ENCODE measurements at places on chromosomes 11 and 22.

GRCh38 chr11:6405052-6405667 lies 13.7 kb downstream of the APBB1 start:
- no peak for DNase-seq

DNA sequence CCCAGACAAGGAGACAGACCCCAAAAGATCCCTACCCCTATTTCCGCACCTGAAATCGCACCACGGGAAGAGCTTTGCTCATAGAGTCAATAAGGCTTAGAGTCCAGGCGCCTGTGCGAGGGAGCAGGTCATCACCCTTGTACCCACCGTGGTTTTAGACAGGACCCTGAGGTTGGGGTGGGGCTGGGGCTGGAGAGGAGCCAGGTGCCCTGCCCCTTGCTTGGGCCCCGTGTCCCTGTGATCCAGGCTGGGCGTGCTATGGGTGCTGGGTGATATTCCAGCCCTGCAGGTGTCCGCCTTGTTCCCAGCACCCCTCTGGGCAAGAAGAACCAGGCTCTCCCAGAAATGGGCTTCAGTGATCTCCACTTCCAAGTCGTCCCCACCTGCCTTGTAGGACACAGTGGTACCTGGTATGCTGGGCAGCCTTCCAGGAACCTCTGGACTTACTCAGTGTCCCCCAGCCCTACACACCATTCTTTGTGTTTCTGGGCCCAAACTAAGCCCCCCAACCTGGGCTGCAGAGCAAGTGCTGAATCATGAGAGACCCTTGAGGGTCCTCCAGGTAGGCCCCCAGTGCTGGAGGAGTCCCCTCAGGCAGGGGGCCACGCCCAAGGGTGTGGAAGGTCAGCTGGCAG lies 4.5 kb downstream of the CD81 start:
- DNase-seq: no peak

DNA sequence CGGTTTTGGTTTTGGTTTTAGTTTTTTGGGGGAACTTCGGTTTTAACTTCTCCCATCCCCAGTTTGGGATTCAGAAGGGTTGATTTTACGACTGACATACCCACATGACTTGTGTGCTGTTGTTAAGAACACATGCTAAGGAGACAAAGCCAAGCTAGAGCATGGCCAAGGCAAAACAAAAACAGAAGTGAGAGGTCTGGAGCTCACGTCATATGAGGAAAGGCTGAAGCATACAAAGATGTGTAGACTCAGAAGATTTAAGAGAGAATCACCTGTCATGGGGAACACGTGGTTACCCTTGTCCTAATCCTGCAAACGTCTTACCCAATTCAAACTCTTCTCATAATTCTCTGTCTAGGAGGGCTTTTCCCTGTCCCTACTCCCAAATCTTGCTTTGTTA lies 465.0 kb downstream of the FAM181B start:
- DNase-seq: no peak

- DNase-seq: no peak
Measured at GRCh38 chr11:114463999-114464398, 24.7 kb downstream of the REXO2 start.

DNA sequence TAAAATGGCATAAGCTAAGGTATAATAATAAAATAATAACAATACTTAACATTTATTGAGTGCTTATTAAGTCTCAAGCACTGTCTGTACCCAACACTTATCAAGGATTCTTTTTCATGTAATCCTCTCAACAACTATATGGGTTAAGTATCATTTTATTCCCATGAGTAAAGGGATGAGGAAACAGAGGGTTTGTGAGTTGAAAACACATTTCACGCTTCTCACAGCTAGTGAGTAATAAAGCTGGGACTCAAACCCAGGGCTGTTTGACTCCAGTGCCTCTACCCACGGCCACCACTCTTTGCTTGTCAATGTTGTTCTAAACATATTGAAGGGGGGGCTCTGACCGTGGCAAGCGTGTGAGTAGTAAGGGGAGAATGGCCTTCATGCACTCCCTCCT lies 8.7 kb downstream of the CD3E start:
- DNase-seq: no peak

DNA sequence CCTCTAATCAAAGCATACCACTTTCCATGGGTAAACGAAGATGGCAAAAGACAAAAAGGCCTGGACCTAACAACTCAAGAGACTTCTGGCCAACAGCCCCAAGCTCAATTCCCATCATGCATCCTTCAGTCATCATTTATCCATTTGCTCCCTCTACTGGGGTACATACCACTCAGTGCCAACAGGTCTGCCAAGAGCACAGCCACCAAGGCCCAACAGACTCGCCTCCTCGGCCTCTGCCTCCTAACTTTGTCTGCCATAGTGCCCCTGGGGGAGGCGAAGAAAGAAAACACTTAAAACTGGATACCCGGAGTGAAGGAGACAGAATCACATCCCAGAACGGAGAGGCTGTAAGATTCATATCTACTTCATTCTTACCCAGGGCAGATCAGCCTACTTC lies 1.1 kb downstream of the HYOU1 start:
- DNase-seq: no peak

- no peak for DNase-seq
Measured at GRCh38 chr11:116935089-116935488, 97.7 kb upstream of the APOA1 start.

GRCh38 chr11:36333897-36334296 lies 37.8 kb downstream of the PRR5L start:
- DNase-seq: no peak
